ENCODE measurements at places on chromosomes 2 and 18.

DNA sequence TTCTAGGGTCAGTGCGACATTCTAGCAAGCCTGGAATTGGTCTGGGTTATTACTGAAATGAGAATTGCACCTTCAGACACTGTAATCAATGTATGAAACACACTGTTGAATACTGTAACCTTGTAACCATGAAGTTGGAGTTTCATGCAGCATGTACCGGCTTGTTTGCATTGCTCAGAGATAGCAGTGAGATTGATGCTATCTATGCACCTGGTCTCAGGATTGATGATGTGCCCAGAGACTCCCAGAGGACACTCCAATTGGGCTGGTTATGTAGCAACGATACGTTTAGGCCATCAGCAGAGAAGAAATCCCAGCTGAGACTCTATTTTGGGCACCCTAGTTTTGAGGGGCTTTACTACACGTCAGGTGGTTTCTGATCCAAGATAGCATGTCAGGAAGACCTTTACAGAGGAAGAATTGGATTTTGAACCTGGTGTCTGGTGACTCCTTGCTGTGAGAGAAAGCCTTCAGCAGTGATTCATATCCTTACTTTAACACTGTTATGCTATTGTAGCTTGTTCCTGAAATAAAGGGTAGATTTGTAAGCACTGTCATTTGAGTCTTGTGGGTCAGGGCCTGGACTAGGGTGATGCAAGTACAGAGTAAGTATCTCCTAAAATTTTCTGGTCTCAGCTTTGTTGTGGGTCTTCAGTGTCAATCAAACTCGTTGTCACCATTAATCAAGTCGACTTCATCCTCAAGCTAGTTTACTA lies 305.1 kb upstream of the GULP1 start:
- DNase-seq, result peak; percentile 17

- DNase-seq, result no peak
Measured at GRCh38 chr2:9781252-9781651, 62.0 kb upstream of the TAF1B start.

DNA sequence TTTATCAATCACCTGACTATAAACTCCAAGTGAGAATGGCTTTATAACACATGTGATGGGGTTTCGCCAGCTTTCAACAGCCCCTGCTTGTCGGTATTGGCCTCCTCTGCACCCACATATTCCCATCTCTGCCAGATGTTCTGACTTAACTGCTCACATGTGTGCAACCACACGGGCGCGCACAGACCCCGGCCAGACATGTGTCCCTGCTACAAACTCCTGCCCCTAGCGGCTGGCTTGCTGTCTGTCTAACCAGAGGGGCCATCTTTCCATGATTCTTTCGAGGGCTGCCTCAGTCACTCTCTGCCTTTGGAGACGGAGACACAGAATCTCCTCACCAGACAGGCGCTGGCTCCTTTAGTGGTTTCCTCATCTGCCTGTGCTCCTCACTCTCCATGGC lies 15.3 kb downstream of the STON1 start:
- DNase-seq, result no peak

GRCh38 chr2:234038076-234038802 lies 12.3 kb upstream of the SPP2 start:
- DNase-seq, result no peak

GRCh38 chr2:153858250-153858649 lies 13.5 kb upstream of the GALNT13 start:
- DNase-seq, result no peak

DNA sequence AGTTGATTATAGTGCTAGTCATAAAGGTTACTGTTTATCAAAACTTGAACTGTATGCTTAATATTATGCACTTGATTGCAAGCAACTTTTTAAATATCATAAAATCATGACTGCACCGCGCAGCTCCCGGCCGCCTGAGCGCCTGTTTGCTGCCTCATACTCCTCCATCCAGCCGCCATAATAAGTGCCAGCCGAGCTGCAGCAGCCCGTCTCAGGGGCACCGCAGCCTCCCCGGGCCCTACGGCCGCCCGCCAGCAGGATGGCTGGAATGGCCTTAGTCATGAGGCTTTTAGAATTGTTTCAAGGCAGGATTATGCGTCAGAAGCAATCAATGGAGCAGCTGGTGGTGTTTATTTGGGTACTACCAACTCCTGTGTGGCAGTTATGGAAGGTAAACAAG lies 337.2 kb downstream of the PAX3 start:
- no peak for DNase-seq

DNA sequence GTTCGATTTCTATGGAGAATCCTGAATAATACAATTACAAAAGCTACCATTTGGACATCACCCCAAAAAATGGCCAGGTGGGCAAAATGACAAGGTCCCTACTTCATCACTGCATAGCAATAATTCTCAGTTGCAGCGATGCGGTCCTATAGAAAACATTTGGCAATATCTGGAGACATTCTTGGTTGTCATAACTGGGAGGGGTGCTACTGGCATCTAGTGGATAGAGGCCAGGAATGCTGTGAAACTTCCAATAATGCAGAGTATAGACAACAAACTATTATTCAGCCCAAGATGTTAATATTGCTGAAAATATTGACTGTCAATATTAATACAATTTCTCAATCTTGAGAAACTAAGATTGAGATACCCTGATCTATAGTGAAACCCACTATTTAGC lies 637.8 kb upstream of the PKDCC start:
- DNase-seq, result no peak

DNA sequence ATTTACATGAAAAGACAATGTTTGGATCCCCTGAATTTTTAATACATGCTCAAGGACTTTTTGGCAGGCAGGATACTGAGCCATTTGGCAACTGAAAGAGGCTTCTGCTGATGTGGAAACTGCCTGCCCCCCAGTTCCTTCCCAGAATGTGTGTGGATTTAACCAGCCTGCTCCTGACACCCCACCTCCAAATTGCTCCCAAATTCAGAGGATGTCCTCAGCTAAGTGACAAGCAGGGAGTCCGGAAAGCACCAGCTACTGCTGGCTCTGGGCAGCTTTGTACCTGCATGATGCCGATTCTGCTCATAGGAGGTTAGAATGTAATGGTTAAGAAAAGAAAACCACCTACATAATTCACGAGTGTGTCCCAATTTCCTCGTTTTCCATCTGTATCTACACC lies 197.5 kb downstream of the CDH20 start:
- no peak for DNase-seq

DNA sequence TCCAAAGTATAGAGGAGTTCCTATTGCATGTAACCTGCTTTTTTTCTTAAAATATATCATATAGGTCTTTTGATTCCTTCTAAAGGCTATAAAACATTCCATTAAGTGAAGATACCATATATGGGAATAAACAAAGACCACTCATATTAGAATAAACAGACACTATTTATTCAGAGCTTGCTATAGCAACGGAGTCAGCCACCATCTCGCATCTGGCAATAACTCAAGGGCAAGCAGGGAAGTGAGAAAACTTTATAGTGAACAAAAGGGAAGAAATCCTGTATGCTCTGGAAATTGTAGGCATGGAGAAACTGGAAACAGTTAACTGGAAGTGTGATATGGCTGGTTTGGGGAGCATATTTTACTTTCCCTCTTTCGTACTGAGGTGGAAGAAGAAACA lies 301.9 kb downstream of the PTH2R start:
- DNase-seq, result no peak

DNA sequence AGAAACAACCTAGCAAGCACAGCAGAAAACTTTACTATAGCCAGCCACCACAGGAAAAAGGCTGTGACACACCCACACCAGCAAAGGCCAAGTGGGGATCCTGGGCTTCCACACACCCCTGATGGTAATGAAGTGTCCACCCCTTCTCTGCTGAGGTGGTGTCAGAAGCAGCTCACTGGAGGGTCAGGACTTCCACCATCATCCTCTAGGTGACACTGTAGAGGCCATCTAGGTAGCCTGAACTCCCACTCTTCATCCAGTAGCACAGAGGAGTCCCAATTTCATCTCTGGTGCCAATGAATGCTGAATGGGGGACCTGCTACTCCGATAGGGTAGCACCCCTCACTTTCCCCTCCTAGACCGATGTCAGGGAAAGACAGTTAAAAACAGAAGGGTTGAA lies 1544.4 kb downstream of the LRP1B start:
- DNase-seq, result no peak

- no peak for DNase-seq
Measured at GRCh38 chr18:55250768-55251173, 291.5 kb upstream of the CCDC68 start.

Measured in inflammatory macrophage (primary cell).